Stimulated activated CD8-positive, alpha-beta memory T cell treated with anti-CD3 and anti-CD28 coated beads, Interleukin-7, amount 100 ng/mL, for 4 hours (primary cell): ENCODE measurements at places on chromosomes 5 and 9.

DNA sequence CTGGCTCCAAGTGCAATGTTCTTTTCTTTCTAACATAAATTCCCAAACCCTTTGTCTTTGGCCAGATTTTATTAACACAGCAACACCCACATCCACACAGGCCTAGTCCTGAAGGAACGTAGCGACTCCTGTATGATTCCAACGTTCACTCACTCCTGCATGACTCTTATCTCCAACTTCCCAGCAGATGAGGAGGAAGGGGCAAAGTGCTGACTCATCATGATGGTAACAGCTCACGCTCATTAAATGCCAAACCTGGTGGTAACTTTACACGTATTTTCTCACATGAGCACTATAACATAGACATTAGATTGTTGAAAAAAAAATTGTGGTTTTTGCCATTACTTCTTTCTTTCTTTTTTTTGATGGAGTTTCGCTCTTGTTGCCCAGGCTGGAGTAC lies 1349.5 kb downstream of the EFNA5 start:
- no peak for DNase-seq

DNA sequence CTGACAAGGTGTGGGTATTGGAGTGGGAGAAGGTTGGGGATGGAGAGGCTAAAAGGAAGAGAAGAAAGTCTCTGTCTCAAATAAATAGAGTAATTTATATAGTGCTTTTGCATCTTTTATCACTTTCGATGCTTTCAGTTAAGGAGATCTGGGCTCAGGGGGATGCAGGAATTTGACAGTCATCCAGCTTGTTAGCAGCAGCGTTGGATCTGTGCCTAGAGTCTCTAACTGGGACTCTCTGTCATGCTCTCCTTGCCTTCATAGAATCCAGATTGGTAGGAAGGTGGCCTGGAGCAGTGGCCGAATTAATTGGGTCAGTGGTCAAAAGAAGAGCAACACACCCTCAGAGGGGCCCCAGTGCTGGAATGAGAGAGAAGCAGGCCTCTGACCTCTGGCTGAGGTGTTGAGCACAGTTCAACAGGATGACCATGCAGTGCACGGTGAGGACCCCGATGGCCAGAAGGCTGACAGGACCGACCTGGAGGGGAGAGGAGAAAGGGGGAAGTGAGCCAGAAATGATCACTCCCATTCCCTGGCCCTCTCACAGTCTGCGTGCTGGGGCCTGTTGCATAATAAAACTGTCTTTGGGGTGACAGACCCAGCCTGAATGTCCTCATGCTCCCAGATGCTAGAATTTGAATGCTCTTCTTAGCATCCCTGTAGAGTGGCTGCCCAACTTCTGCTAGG lies 7.6 kb downstream of the SLC36A3 start:
- no peak for DNase-seq

GRCh38 chr9:105842023-105842644 lies 147.8 kb downstream of the TMEM38B start:
- DNase-seq, result no peak

GRCh38 chr9:84778570-84778969 lies 109.0 kb downstream of the NTRK2 start:
- no peak for DNase-seq

DNA sequence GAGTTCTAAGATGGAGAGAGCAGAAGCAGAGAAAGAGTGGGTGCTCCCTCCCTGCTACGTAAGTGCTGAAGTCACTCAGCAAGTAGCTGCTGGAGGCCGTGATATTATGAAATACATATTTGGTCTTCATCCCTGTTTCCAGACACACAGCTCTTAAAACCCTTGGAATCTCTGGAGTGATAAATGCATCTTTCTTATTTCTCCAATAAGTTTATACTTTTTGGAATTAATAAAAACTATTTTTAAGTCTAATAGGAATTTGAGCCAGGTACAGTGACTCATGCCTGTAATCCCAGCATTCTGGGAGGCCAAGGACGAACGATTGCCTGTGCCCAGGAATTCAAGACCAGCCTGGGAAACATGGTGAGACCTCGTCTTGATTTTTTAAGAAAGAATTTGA lies 60.6 kb downstream of the AUH start:
- DNase-seq, result no peak

- no peak for DNase-seq
Observed at GRCh38 chr5:78513441-78513840, 135.1 kb downstream of the LHFPL2 start.

- DNase-seq, result no peak
Observed at GRCh38 chr5:140573683-140574082, 9.1 kb downstream of the SLC35A4 start.

DNA sequence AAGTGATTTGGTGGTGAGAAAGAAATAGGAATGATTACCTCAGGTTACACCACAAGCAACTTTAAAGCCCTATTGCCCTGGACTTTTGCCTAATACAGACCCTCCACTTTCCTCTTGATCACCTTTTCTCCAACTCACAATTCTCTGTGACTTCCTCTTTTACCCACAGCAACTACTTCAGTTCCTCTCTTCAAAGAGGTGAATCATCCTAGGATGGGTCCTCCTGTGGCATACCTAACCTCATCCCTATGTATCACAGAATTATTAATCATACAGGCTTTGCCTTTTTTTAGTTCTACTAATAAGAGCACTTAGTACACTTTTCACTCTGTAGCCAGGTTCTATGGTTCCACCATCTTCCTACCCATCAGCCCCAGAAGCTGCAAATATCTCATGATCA lies 19.6 kb upstream of the INSL6 start:
- no peak for DNase-seq

GRCh38 chr5:161030229-161030628 lies 178.2 kb upstream of the ATP10B start:
- no peak for DNase-seq

- no peak for DNase-seq
Observed at GRCh38 chr5:169218861-169219260, 82.1 kb downstream of the SLIT3 start.

GRCh38 chr5:72584466-72584865 lies 77.3 kb upstream of the ZNF366 start:
- no peak for DNase-seq

GRCh38 chr9:81801190-81801589 lies 111.8 kb upstream of the TLE1 start:
- no peak for DNase-seq

- no peak for DNase-seq
Observed at GRCh38 chr9:130870491-130871381, 25.9 kb downstream of the QRFP start.

- DNase-seq, result no peak
Observed at GRCh38 chr5:56330167-56330566, 97.0 kb upstream of the ANKRD55 start.
